Fibroblast of lung (primary cell): ENCODE measurements at places on chromosomes 12 and 14. TPM values are rescaled to one million over a fixed set of nuclear protein-coding genes. Genes with fewer than 3 reads are reported as not detected.

Gene FZD10
- under 0.01 TPM in 1 of 2 replicates, not detected in the other for total RNA-seq

Gene CABP1
- total RNA-seq, result under 0.01 TPM in 1 of 2 replicates, not detected in the other

Gene RHOJ
- total RNA-seq, result 1.2 and 4.1 TPM in 2 replicates

Gene RASSF3
- total RNA-seq, result 37.7 and 40.3 TPM in 2 replicates

Gene FITM1
- under 0.01 TPM in 1 of 2 replicates, not detected in the other for total RNA-seq

Gene CACNA1C
- total RNA-seq, result 7.4 and 11.4 TPM in 2 replicates

Gene ATF7
- total RNA-seq, result 7.4 and 11.4 TPM in 2 replicates

Gene KLRC1
- under 0.01 TPM in 1 of 2 replicates, not detected in the other for total RNA-seq

Gene BCL11B
- under 0.01 TPM in 2 replicates for total RNA-seq

Gene GMFB
- total RNA-seq, result 85.3 and 85.5 TPM in 2 replicates

Gene TCL1B
- total RNA-seq, result not detected in 2 replicates

Gene SRRM4
- not detected in 2 replicates for total RNA-seq

Gene IGF1
- total RNA-seq, result 0.83 and 1.3 TPM in 2 replicates

Gene BICDL1
- under 0.01 TPM in 1 of 2 replicates, not detected in the other for total RNA-seq

Gene DIO3
- 0.17 and 1.0 TPM in 2 replicates for total RNA-seq

Gene TTLL5
- 18.2 and 23.8 TPM in 2 replicates for total RNA-seq

Gene RSRC2
- 37.5 and 49.0 TPM in 2 replicates for total RNA-seq

Gene GIT2
- total RNA-seq, result 30.3 and 47.9 TPM in 2 replicates

Gene LBHD2
- not detected in 2 replicates for total RNA-seq

Gene GALNT9
- 0.51 and 2.8 TPM in 2 replicates for total RNA-seq

Gene RPGRIP1
- under 0.01 TPM in 1 of 2 replicates, not detected in the other for total RNA-seq

Gene TDRD9
- total RNA-seq, result 0.50 and 1.0 TPM in 2 replicates

Gene KCNJ8
- total RNA-seq, result 7.4 and 13.2 TPM in 2 replicates

Gene PLCZ1
- not detected in 2 replicates for total RNA-seq

Gene GUCY2C
- total RNA-seq, result not detected in 2 replicates

Gene BICD1
- total RNA-seq, result 10.0 and 12.4 TPM in 2 replicates

Gene VWF
- 0.26 and 1.7 TPM in 2 replicates for total RNA-seq

Gene SLCO1B1
- not detected in 2 replicates for total RNA-seq

Gene KLHL33
- 0.26 and 1.5 TPM in 2 replicates for total RNA-seq

Gene DLGAP5
- 0.77 and 8.1 TPM in 2 replicates for total RNA-seq

Gene WNT1
- total RNA-seq, result not detected in 2 replicates

Gene SLC22A17
- 16.4 and 23.1 TPM in 2 replicates for total RNA-seq

Gene SALL2
- 3.1 and 3.5 TPM in 2 replicates for total RNA-seq

Gene IL25
- total RNA-seq, result not detected in 2 replicates

Gene KRT81
- not detected in 2 replicates for total RNA-seq

Gene CISTR
- total RNA-seq, result not detected in 2 replicates

Gene RERG
- total RNA-seq, result 0.26 and 0.33 TPM in 2 replicates

Gene KRT1
- total RNA-seq, result not detected in 2 replicates

Gene SLC6A12
- total RNA-seq, result under 0.01 TPM in 1 of 2 replicates, not detected in the other

Gene PZP
- not detected in 2 replicates for total RNA-seq

Gene TMEM63C
- 0.66 TPM in 1 of 2 replicates, not detected in the other for total RNA-seq

Gene GCH1
- total RNA-seq, result 1.5 and 6.4 TPM in 2 replicates

Gene STAC3
- 0.26 and 0.33 TPM in 2 replicates for total RNA-seq

Gene TCTN1
- total RNA-seq, result 24.9 and 27.4 TPM in 2 replicates

Gene ZDHHC22
- not detected in 2 replicates for total RNA-seq

Gene PROX2
- not detected in 2 replicates for total RNA-seq

Gene NRXN3
- 0.51 and 0.83 TPM in 2 replicates for total RNA-seq

Gene STK38L
- total RNA-seq, result 16.5 and 18.0 TPM in 2 replicates

Gene RIPK3
- total RNA-seq, result 0.26 and 0.33 TPM in 2 replicates

Gene AMDHD1
- total RNA-seq, result under 0.01 and 0.33 TPM in 2 replicates

Gene GDF3
- not detected in 2 replicates for total RNA-seq

Gene USP30
- total RNA-seq, result 8.0 and 9.9 TPM in 2 replicates

Gene RECQL
- total RNA-seq, result 62.6 and 79.9 TPM in 2 replicates

Gene AQP2
- not detected in 2 replicates for total RNA-seq

Gene HOTAIR
- total RNA-seq, result not detected in 2 replicates

Gene VPS37B
- total RNA-seq, result 7.7 and 10.7 TPM in 2 replicates

Gene GLT1D1
- under 0.01 TPM in 2 replicates for total RNA-seq

Gene ZNF84
- 25.4 and 27.2 TPM in 2 replicates for total RNA-seq
